ENCODE measurements at places on chromosomes 12 and 14.

DNA sequence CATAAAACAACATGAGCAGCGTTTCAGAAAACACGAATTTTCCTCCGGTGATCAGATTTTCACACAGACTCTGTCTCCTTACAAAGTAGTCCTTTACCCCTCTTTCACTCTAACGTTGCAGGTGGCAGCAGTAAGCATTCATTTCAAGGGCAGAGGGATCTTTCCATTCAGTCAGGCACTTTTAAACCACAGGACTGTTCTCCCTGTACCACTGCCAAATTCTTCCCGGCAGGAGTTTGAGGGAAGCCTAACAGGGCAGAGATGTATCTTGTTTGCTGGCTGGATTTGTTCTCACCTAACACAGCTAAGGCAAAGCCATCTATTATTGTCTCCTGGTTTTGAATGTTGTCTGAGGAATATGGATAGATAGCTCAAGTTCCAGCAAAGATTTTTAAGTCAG lies 1187.3 kb upstream of the SEL1L start:
- peak; percentile 34 for DNase-seq

DNA sequence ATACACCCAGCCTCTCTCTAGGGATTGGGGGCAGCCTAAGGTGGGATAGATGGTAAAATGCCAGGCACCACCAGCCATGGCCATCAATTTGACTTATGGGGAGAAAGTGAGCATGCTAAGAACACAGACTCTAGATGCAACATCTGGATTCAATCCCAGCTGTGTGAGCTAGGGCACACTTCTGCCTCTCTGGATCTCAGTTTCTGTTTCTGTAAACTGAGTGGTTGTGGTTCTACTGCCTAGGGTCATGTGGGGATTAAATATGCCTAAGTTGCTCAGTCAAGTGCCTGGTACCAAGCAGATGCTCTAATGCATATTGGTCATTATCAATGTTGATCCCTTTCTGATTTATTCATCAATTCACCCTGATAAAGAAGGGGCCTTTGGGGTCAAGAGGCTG lies 12.6 kb upstream of the OAS1 start:
- DNase-seq: no peak

DNA sequence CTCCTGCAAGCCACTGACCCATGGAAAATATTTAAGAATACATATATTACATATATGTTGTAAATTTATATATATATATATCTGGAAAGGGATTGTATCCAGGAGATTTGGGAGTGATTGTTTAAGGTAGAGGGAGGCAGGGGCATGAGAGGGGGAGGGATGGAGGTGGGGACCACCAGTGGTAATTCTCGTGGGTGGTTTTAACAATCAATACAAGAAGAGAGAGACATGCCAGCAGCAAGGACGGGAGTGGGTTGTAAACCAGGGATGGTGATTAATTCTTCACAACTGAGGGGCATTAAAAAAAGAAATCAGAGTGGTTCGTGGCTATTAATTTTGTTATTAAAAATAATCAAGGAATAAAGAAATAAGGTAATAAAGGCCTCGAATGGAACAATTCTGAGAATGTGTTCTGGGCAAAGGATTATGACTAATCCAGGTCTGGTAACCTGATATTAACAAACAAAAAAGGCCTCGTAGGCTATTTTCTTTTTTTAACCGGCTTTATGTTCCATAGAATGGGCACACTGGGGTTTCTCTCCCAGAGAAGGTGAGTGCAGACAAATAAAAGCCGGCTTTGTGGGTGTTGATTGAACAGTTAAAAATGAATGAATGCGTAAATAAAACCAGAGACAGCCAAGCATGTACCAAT lies 8.3 kb upstream of the RTL1 start:
- no peak for DNase-seq

DNA sequence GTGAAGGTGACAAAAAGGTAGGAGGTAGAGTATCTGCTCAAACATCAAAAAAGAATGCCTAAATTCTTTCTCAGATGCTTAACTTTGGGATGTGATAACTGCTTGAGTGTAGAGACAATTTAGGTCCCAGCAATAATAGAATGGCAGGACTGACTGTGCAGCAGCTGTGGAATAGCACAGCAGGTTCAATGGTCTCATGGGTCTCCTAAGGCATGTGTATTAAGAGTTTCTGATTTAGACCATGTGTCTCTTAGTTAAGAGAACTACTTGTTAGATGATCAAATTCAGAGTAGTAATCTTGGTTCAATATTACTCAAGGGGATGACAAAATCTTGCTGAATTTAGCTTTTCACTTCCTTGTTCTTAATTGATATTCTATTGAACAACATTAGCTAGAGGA lies 72.0 kb downstream of the ALX1 start:
- DNase-seq: no peak

- DNase-seq: no peak
Observed at GRCh38 chr12:122934722-122935121, 31.5 kb downstream of the ABCB9 start.

- no peak for DNase-seq
Observed at GRCh38 chr14:68557648-68558047, 235.2 kb downstream of the ZFP36L1 start.

DNA sequence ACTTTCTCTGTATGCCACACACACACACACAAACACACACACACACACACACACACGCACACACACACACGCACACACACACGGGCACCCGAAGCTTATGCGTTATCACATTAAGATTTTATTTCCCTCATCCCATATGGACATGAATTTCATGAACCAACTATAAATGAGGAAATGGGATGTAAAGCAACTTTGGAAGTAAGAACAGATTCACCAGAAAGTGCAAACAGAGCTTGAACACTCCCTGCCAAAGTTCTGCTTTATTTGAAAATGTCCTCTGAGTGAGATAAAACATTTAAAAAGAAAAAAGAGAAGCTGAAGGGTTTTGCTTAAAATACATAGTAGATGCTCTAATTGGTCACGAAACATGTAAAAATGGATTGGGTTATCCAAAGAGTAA lies 90.4 kb upstream of the OTX2 start:
- DNase-seq: no peak

- DNase-seq: no peak
Observed at GRCh38 chr12:12582895-12583303, 20.2 kb upstream of the DUSP16 start.

DNA sequence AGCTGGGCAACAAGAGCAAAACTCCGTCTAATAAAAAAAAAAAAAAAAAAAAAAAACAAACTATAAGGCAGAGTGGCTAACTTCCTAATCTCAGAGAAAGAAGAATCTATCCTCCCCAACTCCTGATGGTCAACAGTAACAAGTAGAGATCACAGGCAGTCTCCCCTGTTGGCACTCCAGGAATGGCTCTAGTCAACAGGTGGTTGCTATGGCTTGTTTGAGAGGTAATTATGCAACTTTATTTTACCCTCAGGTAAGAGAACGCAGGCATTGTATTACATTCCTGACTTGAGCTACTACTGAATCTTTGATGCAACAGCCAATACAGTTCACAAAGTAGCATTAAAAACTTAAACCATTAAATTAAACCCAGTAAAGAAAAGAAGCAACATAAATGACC lies 180.3 kb downstream of the DICER1 start:
- no peak for DNase-seq

DNA sequence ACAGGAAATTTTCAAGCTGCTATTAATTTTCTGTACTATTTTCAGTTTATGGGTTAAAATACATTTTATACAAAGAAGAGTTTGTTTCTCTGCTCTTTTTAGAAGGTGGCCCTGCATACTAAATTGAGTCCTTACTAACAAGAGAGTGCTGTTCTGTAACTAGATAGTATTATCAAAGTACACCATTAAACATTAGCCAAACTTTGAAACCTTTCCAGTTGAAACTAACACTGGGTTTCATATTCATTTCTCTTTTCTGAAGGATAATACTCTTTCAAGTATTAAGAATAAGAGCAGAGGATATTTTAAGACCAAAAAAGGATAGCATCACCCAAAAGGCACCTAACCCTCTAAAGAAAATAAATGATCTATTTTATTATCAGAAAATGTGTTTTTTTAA lies 47.2 kb downstream of the PEBP1 start:
- no peak for DNase-seq

- no peak for DNase-seq
Observed at GRCh38 chr12:88940854-88941253, 360.6 kb upstream of the KITLG start.

DNA sequence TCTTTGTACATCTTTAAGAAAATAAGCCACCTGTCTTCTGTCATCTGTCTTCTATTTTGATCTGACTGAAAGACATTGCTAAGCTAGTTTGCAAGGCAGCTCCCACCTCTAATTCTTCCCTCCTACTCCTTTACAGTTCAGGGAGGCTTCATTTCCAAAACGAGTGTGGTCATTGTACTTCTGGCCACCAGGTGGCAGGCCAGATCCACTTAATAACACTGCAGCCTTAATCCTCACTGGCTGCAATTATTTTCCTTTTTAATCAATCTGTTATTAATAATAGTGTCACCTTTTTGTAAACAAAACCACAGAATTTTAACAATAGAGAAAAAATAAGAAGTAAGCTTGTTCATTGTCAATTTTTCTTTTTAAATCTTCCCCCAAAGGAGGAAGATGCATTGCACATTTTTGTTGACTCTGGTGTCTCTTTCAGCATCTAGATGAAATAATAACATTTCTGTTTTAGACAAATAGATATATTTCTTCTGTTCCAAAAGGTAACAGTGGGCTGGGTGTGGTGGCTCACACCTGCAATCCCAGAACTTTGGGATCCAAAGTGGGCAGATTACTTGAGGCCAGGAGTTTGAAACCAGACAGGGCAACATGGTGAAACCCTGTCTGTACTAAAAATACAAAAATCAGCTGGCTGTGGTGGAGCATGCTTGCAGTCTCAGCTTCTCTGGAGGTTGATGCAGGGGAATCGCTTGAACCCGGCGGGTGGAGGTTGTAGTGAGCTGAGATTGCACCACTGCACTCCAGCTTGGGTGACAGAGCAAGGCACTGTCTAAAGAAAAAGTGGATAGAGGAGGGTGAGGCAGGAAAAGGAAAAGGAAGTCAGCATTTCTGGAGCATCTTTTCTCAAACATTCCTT lies 23.3 kb downstream of the GABARAPL1 start:
- no peak for DNase-seq

GRCh38 chr12:62618930-62619329 lies 152.3 kb downstream of the MON2 start:
- DNase-seq: no peak

- DNase-seq: no peak
Observed at GRCh38 chr12:6378709-6379472, 3.5 kb upstream of the SCNN1A start.

GRCh38 chr12:50951112-50951511 lies 1.2 kb upstream of the HIGD1C start:
- no peak for DNase-seq

- DNase-seq: no peak
Observed at GRCh38 chr12:59027199-59027598, 106.9 kb upstream of the LRIG3 start.

- DNase-seq: no peak
Observed at GRCh38 chr12:112973818-112974231, 4.5 kb upstream of the OAS2 start.

DNA sequence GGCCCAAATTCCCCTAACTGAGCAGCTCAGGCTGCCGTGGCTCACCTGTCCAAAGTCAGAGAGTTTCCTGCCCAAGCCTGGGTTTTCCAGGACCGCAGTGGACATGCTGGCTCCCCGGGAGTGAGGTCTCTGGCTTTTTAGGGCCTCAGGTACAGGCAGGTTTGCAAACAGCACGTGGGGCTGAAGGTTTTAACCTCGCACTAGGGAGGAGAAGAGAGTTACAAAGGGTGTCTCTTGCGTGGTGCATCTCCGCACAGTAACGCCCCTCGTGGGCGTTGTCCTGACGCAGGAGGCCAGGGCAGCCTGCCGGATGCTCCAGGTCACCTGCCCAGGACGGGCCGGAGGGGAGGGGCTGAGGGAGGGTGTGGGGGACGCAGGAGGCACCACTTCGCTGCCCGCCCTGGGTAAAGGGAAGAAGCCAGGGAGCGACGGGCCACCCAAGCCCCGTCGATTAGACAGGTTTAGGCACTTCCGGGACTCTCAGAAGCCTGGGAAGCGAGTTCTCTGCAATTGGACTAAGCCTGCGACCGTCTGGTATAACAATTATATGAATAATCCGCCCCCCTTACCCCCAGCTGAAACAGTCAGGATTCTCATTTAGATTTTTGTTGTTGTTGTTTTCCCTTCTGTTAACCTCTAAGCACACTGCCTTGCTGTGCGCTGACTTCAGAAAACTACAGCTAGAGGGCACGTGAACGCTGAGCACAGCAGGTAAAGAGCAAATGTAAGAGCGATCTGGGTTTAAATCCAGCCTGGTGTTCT lies at the start of gene PAH:
TSS of gene PAH (minus strand) at position 219 of the 762 bp plus-strand sequence. CDS start at position 105, 114 bp downstream.
- DNase-seq: no peak

DNA sequence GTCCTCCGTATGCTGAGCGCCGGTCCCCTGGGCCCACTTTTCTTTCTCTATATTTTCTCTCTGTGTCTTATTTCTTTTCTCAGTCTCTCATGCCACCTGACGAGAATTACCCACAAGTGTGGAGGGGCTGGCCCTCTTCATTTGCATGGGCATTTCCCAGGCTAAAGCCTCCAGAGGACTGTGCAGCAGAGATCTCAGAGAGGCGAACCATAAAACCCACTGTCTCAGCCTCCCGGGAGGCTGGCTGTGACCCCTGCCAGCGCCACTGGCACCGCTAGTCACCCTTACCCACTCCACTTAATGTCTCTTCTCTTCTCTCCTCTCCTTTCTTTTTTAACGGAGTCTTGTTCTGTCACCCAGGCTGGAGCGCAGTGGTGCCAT lies 7.1 kb upstream of the SERPINA9 start:
- DNase-seq: no peak

- DNase-seq: no peak
Observed at GRCh38 chr12:57632073-57632957, 686 bp downstream of the B4GALNT1 start.

GRCh38 chr14:89801136-89801535 lies 153.4 kb downstream of the EFCAB11 start:
- DNase-seq: no peak

GRCh38 chr12:4201333-4202100 lies 72.0 kb upstream of the CCND2 start:
- no peak for DNase-seq

- DNase-seq: no peak
Observed at GRCh38 chr12:18221726-18222125, 39.6 kb upstream of the PIK3C2G start.

DNA sequence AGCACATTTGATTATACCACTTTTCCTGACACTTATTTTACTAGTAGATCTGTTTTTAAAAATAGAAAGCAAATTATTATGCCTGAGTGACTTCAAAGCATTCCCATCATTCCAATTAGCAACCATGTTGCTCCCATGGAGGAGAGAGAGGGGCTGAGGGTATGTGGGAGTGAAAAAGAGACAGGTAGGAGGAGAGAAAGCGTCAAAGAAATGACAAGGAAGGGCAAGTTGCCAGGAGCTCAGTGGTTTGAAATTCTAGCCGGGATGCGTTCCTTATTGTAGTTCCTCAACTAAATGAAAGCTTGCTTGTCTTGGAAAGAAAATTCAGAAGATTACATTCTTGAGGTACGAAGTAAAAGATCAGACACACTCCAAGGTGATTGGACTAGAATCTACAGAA lies 92.4 kb upstream of the PKP2 start:
- DNase-seq: no peak

DNA sequence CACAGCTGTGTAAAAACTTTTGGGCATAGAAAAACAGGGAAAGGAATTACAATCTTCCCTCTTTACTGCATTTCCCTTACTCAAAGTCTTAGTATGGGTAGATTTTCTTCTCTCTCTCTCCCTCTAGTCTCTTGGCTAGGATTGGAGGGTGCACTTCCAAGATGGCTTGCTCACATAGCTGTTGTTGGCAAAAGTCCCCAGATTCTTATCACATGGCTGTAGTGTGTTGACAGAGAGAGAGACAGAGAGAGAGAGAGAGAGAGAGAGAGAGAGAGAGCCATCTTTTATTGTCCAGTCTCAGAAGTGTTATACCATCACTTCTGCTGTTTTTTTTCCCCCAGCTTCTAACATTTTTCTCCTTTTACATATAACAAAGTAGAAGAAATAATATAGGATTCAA lies 6.3 kb upstream of the OR4E2 start:
- no peak for DNase-seq

Measured in left hindlimb (tissue), 1 donor.